ENCODE measurements at places on chromosomes 16 and 17.

DNA sequence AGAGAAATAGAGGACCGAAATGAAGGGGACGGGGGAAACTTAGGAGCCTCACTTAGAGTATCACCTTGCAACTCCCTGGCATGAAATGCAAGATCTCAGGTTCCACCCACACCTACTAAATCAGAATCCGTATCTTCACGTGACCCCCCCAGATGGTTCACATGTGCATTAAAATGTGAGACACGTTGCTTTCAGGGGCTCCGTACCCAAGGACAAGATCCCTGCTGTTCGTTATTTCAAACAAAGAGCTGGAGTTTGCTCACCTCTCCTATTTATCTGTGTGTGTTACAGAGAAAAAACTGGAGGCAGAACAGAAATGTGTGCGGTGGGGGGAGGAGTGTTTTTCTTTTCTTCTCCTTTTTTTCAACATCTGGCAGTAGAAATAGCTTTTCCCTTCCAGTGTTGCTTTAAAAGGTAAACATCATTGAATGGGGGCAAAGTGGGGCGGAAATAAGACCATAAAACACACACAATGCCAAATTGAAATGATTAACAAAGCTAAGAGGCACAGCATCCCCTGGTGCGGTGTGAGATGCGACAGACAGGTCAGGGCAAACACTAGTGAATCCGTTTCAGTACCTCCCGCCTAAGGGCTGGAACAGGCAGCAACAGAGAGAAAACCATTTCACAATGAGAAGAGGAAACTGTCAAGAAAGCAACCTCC, 145.4 kb downstream of the SOX9 start:
- DNase-seq = peak; percentile 96

DNA sequence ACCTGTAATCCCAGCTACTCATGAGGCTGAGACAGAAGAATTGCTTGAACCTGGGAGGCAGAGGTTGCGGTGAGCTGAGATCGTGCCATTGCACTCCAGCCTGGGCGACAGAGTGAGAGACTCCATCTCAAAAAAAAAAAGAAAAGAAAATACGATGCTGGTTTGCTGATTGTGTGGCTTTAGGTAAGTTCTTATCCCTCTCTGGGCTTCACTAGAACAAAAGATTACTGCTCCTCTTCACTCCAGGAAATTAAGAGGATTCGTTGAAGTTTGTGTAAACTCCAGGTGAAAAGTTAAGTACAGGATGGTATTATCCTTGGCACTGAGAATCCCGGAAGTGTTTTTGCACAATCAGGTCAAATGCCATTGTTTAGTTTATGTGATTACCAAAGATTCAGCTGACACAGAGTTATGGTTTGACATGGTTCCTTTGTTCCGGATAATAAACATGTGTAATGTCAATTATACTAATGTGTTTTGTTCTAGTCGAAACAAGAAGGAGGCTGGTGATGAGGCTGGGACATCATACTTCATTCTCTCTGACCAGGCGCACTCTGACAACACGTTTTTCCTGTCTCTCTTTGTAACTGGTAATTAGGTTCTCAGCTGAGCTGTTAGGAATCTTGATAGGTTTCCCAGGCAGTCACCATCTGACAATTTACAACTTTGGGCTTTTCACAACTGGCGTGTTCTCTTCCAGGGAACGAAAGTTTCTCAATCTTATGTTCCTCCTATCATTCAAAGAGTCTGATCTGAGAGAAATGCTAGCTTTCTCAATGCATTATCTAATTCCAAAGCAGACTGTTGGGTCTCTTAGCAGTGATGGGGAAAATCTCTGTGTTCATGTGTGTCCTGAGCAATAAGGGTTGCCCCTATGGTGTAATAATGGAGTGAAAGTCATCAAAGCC, 10.8 kb upstream of the TAOK1 start:
- peak; percentile 93 for DNase-seq

DNA sequence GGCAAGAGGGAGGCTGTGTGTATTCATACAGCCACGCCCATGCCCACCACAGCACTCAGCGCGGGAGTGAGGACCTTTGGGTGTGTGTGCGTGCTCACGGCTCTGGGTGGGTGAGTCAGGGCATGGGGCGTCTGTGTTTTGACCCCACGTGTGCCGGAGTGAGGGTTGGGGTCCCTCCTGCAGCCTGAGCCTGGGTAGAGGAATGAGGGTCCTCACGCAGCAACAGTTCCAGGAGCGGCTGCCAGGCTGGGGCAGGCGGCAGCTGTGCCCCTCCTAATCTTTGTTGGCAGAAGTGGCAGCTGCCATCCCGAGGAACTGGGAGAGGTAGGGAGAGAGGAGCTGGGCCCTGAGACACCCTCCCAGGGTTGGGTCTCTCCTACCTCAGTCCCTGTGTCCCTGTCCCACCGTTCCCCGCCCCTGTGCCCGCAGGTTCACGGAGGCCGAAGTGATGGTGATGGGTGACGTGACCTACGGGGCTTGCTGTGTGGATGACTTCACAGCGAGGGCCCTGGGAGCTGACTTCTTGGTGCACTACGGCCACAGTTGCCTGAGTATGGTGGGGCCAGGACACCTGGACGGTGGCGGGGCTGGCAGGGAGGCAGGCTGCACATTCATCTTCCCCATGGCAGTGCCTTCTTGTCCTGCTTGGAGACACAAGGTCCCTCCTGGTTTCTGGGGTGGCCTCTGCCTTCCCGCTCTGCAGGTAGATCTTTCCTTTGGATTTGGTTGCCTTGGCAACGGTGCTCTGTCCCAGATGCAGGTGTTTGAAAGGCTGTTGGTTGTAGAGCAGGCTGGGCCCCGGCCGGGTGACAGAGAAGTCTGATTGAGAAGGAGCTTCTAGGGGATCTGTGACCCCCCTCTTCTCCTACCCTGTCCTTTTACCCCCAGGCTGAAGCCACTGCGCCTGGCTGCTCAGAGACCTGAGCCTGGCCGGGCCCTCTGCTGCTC, 5.9 kb downstream of the DPH1 start:
- DNase-seq = no peak

GRCh38 chr17:32299580-32300164, 34.0 kb downstream of the RHBDL3 start:
- no peak for DNase-seq

- DNase-seq = no peak
Measured at GRCh38 chr17:79917902-79918484, 78.8 kb upstream of the CBX4 start.

- no peak for DNase-seq
Measured at GRCh38 chr16:89710709-89711564, 9.4 kb upstream of the SPATA2L start.

GRCh38 chr17:10756619-10757018, 26.8 kb upstream of the TMEM220 start:
- DNase-seq = no peak

GRCh38 chr17:50177983-50178834, 12.4 kb downstream of the SGCA start:
- no peak for DNase-seq

GRCh38 chr17:47330548-47330947, 6.8 kb downstream of the EFCAB13 start:
- no peak for DNase-seq

Measured in NCI-H748 treated with DMSO at 0.1 percent for 48 hours (cell line).